ENCODE measurements at places on chromosomes 5 and 9. TPM values are rescaled to one million over a fixed set of nuclear protein-coding genes. Genes with fewer than 3 reads are reported as not detected.

PFN3 gene
- 45.7 TPM for total RNA-seq

DNA sequence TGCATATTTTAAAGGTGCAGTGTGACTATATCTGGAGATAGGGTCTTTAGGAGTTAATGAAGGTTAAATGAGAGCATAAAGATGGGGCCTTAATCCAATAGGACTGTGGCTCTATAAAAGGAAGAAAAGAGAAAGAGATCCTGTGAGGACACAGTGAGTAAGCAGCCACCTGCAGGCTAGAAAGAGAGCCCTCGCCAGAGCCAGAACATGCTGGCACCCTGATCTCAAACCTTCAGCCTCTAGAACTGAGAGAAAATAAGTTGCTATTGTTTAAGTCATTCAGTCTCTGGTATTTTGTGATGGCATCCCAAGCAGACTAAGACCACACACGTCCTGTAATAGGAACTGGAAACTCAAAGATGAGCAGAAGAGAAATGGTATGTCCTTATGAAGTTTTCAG lies 41.0 kb downstream of the RNF180 start:
- H3K27ac ChIP-seq, result no peak overlapping the region
- no peak for DNase-seq
- no peaks in the 10 kb centered on the region for H3K4me1 ChIP-seq
- H3K27me3 ChIP-seq, result no peaks in the 10 kb centered on the region

DNA sequence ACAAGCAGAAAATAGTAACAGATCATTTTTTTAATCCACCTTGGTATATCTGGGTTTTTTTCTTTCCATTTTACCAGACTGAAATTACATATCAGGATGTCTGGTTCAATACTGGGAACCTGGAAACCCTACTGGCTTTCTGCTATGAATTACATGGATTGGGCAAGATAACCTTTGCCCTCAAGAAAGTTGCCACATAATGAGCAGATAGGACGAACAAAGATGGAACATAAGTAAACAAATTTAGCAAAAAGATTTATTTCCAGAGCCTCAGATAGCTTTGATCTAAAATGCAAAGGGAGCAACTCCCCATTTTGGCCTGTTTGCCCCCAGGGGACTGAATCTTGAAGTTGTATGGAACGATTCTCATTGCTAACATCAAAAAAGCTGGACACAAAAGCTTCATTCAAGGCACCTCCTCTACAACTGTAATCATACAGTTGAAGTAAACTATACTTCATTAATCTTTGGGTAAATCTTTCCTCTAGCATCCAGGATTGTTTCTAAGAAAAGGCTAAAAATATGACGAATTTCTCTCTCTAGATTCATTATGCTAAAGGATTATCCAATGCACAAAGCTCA lies 131.6 kb upstream of the PTGER4 start:
- no peak overlapping the region for H3K4me3 ChIP-seq
- H3K27me3 ChIP-seq, result no peaks in the 10 kb centered on the region
- no peaks in the 10 kb centered on the region for H3K36me3 ChIP-seq

- H3K27me3 ChIP-seq, result no peaks in the 10 kb centered on the region
- H3K4me3 ChIP-seq, result no peak overlapping the region
- no peak for DNase-seq
- no peak overlapping the region for H3K27ac ChIP-seq
- no peaks in the 10 kb centered on the region for H3K36me3 ChIP-seq
- no peaks in the 10 kb centered on the region for H3K4me1 ChIP-seq
Observed at GRCh38 chr9:37987467-37987981, 81.5 kb downstream of the SHB start.

- no peak overlapping the region for H3K27ac ChIP-seq
- no peak overlapping the region for H3K4me3 ChIP-seq
- no peaks in the 10 kb centered on the region for H3K36me3 ChIP-seq
- peaks cover 17% of the 10 kb centered on the region for H3K4me1 ChIP-seq
Observed at GRCh38 chr5:179318221-179318955, 26.9 kb downstream of the ADAMTS2 start.

DNA sequence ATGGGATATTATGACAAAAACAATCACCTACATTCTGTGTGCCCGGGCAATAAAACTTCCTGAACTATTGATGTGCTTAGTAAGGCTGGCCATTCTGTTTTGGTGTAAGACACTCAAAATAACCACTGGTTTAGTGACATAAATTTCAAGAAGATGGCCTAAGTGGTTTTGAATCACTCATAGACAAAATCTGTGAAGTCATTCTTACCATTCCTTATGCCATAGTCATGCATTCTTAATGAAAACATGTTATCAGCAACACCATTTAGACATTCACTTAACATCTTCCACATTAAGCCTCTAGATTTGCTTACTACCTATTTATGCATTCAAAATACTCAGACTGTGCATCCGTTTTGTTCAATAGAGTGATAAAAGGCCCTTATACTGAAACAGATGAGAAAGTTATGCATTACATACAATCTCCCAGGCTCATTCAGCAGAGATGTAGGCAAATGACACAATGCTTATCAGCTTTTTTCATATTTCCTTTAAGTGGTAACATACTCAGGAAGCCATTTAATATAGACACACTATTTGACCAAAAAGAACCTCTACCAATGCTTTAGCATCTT lies 848.8 kb upstream of the DMAC1 start:
- no peak overlapping the region for H3K4me3 ChIP-seq
- DNase-seq, result no peak
- no peaks in the 10 kb centered on the region for H3K36me3 ChIP-seq

Measured in testis (tissue), 5 donors.